ENCODE measurements at places on chromosomes 7 and 10.

- no peak for DNase-seq
Measured at GRCh38 chr7:116165717-116166116, 44.6 kb upstream of the TES start.

DNA sequence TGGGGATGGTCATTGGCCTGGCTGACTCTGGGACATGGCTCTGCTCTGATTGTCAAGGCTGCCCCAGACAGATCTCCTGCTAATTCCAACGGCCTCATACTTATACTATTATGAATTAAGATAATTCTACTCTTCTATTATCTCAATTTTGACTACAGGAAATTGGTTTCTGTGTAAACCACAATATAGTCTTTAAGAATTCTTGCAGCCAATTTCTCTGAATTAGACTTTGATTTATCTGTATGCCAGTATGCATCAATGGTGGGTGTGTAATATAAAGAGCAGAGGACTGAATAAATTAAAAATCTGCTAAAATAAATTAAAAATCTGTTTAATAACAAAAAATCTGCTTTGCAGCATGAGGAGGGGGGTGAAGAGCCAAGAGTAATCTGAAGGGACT lies 27.0 kb downstream of the HIBADH start:
- DNase-seq = no peak

- no peak for DNase-seq
Measured at GRCh38 chr7:26863518-26864308, 677 bp downstream of the SKAP2 start.

DNA sequence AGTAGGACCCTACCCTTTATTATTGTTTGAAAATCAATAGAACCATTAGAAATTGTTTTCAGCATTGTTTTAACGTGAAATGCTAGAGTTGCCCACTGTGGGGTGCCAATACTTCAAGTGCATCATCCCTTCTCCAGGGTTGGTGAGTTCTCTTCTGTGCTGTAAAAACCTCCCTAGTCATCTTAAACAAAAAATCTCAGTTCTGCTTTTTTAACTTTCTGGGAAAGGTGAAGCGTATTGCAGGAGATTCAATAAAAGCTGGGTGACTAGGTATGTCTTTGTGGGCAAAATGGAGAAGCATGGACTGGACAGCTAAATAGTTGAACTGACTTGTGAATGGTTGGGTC lies 699.1 kb downstream of the SUGCT start:
- DNase-seq = no peak

DNA sequence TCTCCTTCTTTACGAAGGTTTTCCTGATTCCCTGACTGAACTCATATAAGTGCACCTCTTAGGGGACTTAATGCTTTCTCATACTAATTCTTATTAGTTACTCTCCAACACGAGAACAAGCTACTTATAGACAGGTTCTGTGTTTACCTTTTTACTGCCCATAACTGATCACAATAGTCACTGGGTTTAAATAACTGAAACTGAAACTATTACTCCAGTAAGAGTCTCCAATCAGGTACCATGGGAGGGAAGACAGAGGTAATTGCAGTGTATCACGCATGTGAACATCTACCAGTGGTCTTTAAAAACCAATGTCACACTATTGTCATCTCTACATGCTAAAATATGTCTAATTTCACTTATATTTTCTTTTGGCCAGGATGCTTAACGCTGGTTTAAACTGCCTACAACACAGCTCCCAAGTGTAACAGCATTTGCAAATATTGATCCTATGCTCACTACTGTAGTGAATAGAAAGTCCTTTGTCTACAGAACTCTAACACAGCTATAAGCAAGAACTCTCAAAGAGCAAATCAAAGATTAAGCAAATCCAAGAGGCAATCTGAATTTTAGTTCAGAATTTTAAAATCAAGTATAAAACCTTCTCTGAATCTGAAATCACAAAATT lies 3.6 kb downstream of the GDI2 start:
- no peak for DNase-seq
